ENCODE measurements at places on chromosomes 12 and 14. TPM values are rescaled to one million over a fixed set of nuclear protein-coding genes. Genes with fewer than 3 reads are reported as not detected.

Gene TEX52
- total RNA-seq, result not detected

Gene PMCH
- total RNA-seq, result not detected

Gene DPPA3
- total RNA-seq, result not detected

Gene SLC5A8
- total RNA-seq, result not detected

Gene SYNE3
- 3.6 TPM for total RNA-seq

Gene RPL6
- 1,845 TPM for total RNA-seq

Gene OTOGL
- total RNA-seq, result not detected

Gene HOXC6
- total RNA-seq, result 3.1 TPM

Gene TESPA1
- total RNA-seq, result 0.27 TPM

Gene DACT1
- 1.6 TPM for total RNA-seq

- peak; percentile 49 for DNase-seq
Observed at GRCh38 chr12:42568952-42569915, 20.3 kb downstream of the PRICKLE1 start.

GRCh38 chr14:74618078-74618952 is 6.3 kb upstream of the LTBP2 start:
- peak; percentile 88 for DNase-seq

- DNase-seq, result no peak
Observed at GRCh38 chr12:22981711-22982110, 356.7 kb downstream of the ETNK1 start.

GRCh38 chr14:76331328-76332011 is 44.5 kb upstream of the ESRRB start:
- DNase-seq, result no peak
